Left renal pelvis (tissue), 4 donors: ENCODE measurements at places on chromosomes 6 and 20. TPM values are rescaled to one million over a fixed set of nuclear protein-coding genes. Genes with fewer than 3 reads are reported as not detected.

VSTM2L gene
- 1.8 TPM for polyA plus RNA-seq

DNA sequence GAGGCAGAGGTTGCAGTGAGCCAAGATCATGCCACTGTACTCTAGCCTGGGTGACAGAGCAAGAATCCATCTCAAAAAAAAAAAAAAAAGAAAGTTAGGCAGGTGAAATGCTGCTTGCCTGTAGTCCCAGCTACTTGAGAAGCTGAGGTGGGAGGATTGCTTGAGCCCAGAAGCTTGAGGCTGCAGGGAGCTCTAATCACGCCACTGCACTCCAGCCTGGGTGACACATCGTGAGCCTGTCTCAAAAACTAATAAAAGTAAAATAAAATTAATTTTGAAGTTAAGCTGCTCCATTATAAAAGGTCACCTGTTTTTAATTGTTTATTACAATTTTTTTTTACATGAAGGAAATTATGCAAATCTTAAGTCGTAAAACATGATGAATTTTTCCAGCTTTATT is 23.2 kb upstream of the SAMHD1 start:
- no peak for DNase-seq

DNA sequence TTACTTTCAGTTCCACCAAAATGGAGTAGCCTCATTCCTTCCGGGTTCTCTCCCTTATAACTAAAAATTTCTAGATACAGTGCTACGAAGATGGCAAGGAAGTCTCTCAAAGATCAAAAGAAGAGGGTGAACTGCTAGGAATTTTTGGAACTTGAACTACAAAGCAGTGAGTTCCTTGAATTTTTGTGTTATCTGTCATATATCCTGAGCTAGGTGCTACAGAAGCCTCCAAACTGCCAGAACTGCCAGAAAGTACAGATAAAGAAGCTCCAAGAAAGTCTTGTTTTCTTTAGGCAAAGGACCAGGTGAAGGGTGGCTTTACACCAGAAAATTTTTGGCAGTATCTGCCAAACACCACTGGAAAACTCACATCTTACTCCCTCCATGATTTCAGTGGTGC is 218.8 kb upstream of the FLRT3 start:
- no peak for DNase-seq

CCM2L gene
- polyA plus RNA-seq = 3.7 TPM

C20orf96 gene
- 36.4 TPM for polyA plus RNA-seq

COL21A1 gene
- polyA plus RNA-seq = 170 TPM

OPRM1 gene
- polyA plus RNA-seq = not detected

AKAP7 gene
- polyA plus RNA-seq = 16.2 TPM

GRCh38 chr6:88983532-88983931 is 20.1 kb upstream of the RNGTT start:
- DNase-seq = no peak

DNA sequence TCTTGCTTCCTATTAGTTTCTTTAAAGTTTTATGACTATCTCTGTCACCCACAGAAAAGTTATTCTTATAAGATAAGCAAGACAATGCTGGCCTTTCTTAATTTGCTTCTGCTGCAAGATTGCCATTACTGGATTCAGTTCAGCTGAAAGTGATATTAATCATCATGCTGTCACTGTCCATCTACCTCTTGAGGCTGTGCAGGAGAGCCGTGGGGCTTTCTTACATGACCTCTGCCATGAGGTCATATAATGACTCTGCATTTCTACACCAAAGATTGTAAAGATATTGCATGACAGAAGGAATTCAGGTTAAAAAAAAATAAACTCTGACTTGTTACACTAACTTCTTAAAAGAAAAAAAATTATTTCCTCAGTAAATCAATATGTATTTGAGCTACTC is 106.9 kb downstream of the TRDN start:
- no peak for DNase-seq

DNA sequence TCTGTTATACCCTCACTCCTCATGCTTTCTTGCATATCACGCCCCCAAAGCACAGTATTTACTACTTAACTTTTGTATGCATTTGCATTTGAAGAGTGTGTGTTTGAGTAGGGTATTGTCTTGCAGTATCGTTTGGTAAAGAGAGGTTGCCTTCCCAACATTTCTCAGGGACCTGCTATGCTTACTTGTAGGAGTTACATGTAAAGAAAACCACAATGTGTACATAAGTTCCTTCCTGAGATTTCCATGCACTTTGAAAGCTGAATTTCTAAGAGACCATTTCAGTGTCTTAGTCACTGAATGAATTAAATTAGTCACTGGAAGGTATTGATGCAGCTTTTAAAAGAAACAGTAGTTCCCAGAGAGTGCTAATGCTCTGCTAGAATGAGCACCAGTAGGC is 159.3 kb upstream of the LAMA2 start:
- DNase-seq = no peak
